ENCODE measurements at places on chromosomes 11 and 22.

GRCh38 chr22:43828998-43829782 is 17.1 kb upstream of the EFCAB6 start:
- no peak for ATAC-seq

GRCh38 chr11:83611600-83611999 is 325.4 kb upstream of the CCDC90B start:
- no peak for ATAC-seq

DNA sequence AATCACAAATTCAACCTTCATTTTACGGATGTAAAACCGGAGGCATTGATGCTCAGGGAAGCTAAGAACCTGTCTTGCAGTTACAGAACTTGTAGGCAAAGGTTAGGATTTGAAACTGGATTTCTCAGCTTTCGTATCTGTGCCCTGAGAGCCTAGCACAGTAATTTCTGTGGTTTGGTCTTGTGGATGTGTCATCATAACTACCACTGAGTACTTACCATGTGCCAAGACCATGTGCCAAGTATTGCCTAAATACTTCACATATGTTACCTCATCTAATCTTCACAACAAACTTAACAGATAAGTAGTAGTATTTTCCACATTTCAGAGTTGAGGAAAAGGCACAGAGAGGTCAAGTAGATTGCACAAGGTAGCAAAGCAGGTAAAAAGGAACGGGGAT is 140.7 kb downstream of the NXPE2 start:
- no peak for ATAC-seq

DNA sequence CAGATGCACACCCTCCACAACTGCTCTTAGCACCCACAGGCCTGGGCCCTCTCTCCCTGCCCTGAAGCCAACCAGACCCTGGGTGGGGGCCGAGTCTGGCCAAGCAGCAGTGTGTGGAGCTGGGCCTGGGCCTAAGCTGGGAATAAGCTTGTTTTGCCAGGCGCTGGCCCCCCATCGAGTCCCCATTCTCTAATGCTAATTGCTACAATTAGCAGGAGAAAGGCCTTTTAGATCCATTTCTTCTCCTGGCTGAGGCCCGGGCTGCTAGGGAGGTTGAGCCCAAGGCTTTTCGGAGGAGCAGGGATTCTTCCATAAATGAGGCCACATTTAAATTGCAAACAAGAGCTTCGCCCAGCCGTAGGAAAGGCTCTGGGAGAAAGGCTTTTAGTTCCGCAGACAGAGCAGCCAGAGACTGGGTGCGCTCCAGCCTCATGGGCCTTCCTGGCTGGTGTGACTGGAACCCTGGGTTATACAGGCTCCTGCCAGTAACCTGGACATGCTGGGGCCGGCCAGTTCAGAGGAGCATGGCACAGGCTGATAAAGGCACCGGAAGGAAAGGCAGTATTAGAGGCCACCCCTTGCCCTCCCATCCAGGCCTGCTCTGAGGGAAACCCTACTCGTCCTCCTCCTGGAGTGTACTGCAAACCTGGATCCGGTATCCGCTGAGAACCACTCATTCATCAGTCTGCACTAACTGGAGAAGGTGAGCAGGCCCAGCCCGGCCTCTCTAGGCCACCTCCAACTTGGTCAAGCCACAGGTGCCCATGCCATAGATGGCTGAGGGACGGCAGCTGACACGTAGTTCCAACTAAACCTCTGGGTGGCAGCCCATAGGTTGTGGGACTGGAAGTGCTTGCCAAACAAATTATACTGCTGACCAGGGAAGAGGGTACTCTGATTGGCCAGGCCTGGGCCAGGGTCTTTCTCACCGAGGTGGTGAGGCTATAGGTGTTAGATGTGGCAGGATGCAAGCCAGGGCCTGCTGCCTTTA is 6.2 kb downstream of the KCNQ1OT1 start:
- no peak for ATAC-seq

- no peak for ATAC-seq
Measured at GRCh38 chr11:32417806-32418205, 17.5 kb downstream of the WT1 start.

DNA sequence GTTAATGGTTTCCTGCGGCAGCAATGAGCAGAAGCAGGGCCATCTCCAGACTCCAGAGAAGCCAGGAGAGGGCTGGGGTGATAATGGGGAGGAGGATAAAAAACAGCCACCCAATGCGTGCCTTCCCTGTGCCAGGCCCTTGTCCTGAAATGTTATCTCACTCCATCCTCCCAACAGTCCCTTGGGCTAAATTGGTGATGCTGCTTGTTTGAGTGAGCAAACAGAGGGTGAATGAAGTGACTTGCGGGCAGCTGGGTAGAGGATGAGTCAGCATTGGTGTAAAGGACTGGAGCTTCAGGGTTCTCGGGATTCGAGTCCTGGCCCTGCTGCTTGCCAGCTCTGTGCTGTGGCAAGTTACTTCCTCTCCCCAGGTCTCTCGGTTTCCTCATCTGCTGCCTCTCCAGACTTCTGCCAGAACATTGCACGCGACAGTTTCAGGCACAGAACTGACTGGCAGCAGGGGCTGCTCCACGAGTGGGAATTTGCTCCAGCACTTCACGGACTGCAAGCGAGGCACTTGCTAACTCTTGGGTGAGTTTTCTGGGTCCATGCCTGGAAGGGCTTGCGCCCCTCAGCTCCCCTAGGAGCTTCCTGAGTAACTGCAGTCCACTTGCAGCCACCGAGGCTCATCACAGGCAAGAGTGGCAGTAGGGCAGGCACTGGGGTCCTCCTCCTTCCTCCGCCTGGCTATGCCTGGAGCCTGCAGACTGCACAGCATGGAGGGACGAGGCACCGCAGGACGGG is at the start of gene P2RY6:
Gene P2RY6 (plus strand): TSS at position 403 of the 744 bp plus-strand sequence. CDS start 24,181 bp downstream, outside the sequence.
- ATAC-seq = peak; percentile 68

DNA sequence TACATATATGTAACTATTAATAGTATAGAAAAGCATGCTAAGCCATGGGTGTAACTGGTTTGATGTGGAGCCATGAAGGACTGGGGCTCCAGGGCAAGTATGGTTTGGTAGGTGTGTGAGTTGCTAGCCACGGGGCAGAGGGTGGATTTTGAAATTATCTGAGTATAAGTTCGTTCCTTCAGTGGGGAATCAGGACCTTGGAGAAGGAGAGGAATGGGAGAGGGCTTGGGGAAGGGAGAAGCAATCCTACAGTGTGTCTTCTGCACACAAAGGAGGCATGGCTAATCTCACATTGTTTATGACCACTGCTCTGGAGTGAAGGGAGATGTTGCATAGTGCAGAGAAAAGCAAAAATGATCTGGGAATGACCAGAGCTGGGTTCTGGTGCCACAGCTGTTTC is 127.8 kb upstream of the CADM1 start:
- no peak for ATAC-seq

- no peak for ATAC-seq
Measured at GRCh38 chr11:13721760-13722159, 53.3 kb downstream of the FAR1 start.

DNA sequence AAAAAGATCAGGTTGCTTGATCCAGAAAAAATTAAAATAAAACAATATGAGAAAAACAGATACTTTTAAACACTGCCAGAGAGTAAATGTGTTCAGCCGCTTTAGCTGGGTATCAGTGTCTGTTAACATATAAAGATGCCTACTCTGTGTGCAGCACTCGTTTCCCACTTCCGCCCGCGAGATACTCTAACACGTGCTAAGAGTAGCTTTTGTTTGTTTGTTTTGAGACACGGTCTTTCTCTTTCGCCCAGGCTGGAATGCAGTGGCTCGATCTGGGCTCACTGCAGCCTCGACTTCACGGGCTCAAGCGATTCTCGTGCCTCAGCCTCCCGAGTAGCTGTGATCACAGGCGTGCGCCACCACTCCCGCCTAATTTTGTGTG is 531 bp upstream of the MEN1 start:
- ATAC-seq = no peak

- ATAC-seq = peak; percentile 52
Measured at GRCh38 chr11:13016415-13016814, 7.3 kb downstream of the RASSF10 start.

DNA sequence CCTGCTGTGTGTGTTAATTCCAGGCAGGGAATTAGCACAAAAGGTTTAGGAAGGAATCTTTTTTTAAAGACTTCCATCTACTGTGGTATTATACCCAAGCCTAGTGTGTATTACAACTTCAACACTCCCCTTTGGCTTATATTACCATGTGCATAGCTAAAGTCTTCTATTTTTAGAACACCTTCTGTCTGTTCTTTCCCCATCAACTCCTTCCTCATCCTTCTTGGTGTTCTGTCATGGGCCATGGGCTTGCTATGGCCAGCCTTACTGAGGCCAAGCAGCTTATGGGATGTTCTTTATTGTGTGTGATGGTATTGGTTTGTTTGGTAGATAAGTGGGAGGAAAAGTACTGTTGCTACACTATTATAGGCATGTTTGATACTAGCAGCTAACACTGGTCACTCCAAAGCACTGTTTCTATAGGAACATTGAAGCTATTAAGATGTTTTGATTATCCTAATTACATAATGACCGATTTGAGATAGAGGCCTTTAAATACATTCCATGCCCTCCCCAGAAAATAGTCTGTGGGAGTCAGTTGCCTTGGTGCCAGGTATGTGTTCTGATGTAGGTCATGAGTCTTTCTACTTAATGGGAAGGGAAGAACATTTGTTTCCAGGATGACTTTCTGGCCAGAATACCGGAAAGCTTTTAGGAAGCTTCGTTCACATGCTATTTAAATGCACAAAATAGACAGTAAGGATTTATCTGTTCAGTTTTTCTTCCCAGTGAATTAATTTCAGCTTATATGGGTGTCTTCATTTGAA is 16.5 kb downstream of the MCAM start:
- ATAC-seq = no peak

DNA sequence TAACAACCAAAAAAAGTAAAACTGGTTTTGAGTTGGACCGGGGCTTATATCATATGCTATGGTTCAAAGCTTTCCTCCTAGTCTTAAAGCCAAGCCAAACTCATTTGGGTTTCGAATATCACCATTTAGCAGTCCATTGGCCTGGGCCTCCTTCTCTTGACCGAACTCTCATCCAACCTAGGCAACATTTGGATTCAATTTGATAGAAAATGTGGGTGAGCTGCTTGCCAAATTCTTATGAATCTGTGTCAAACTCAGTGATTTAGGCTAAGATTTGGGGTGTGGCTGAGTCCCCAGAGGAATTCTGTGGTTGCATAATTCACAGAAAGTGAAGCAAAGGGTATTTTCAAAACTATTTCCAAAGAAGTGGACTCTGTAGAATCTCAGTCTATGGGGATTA is 83.7 kb downstream of the BLID start:
- ATAC-seq = no peak

GRCh38 chr11:115613986-115614632 is 109.9 kb upstream of the CADM1 start:
- ATAC-seq = peak; percentile 76

DNA sequence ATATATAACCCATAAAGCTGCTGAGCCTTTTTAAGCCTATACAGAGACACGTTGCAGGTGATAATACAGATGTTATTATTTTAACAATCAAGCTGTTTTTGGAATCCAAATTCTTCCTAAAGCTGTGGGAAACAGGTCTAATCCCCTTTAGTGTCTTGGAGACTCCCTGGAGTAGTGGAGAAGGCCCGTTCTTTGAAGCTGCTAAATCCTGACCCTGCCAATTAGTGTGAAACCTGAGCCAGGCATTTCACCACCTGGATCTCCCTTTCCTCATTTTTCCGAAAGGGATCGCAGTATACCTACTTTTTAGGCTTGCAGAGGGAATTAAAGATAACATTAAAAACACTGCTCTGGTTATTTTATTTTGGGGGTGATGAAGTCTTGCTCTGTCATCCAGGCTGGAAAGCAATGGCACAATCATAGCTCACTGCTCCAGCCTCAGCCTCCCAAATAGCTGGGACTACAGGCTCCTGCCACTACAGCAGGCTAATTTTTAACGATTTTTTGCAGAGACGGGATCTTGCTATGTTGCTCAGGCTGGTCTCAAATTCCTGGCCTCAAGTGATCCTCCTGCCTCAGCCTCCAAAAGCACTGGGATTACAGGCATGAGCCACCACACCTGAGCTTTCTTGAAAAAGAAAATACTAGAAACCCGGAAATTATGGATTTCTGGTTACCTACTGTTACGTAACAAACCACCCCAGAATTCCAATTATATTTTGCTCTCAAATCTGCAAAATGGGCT is 1.7 kb upstream of the EIF4ENIF1 start:
- ATAC-seq = no peak

GRCh38 chr22:37363261-37363992 is 63.9 kb downstream of the ELFN2 start:
- ATAC-seq = no peak

GRCh38 chr22:49502126-49502826 is 325.4 kb downstream of the BRD1 start:
- no peak for ATAC-seq

GRCh38 chr11:2212411-2213251 is 41.0 kb upstream of the TH start:
- ATAC-seq = no peak

- ATAC-seq = no peak
Measured at GRCh38 chr11:97850701-97851100, 1170.0 kb upstream of the CNTN5 start.

- no peak for ATAC-seq
Measured at GRCh38 chr22:50471962-50472361, 2.9 kb downstream of the SBF1 start.

DNA sequence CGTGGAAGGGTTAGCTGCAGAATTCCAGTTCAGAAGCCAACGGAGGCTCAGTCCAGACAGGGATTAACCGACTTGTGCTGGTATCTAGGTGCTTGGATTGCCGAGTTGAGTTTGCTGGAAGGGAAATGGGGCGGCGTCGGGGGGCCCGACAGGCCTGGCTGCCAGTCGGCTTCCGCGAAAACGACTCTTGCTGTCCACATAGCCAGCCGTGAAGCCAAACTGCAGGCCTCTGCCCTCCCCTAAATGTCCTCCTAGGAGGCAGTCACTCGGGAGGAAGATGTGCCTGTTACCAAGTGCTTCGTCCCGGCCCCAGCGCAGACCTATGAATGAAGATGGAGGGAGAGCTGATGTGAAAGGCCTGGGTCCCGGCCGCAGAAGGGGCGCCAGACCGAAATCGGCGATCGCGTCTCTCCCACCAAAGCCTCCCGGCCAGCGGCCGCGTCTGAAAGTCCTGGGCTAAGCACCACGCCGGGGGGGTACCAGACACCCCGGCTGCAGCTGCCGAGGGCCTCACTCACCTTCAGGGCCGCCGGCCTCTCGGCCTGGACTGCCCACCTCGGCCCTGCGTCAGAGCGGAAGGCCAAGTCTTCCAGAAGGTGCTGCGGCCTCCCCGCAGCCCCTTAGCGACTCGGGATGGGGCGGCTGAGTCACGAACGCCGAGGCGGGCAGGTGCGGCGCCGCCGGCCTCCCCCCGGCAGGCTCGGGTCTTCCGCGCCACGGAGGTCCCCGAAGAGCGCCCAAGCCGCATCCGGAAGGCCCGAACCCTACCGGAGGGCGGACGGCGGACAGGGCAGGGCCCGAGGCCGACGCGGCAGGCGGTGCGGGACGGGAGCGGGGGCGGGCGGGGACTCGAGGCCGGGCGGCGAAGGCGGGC is 7.5 kb downstream of the DPAGT1 start:
- peak; percentile 17 for ATAC-seq

GRCh38 chr11:2529636-2530035 is 84.8 kb downstream of the KCNQ1 start:
- no peak for ATAC-seq

- ATAC-seq = no peak
Measured at GRCh38 chr11:12152321-12152720, 41.9 kb downstream of the MICAL2 start.
